ENCODE measurements at places on chromosomes 1 and 21. TPM values are rescaled to one million over a fixed set of nuclear protein-coding genes. Genes with fewer than 3 reads are reported as not detected.

EYA3 gene
- polyA plus RNA-seq = 6.0 TPM

DPT gene
- polyA plus RNA-seq = not detected

GSTM1 gene
- polyA plus RNA-seq = not detected

CD2 gene
- 440 TPM for polyA plus RNA-seq

ABCA4 gene
- polyA plus RNA-seq = not detected

GRCh38 chr21:14306126-14306907 lies 76.6 kb downstream of the HSPA13 start:
- DNase-seq = no peak

DNA sequence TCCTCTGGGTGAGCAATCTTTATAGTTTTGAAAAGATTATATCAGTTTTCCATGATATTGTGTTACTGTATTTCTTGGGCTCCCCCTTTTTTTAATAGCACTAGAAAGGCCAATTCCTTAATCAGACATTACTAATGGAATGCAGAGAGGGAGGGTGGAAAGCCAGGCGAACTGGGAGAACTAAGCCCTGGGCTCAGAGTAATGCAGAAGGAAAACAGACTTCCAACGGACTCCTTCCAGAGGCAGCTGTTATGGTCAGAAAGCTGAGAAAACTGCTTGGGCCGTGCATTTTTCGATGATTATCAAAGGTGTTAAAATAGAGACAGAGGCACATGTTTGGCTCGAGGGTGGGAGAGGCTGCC lies 206.3 kb downstream of the FOXD2 start:
- DNase-seq = no peak

- DNase-seq = no peak
These were observed 49.1 kb downstream of the MCOLN2 start for GRCh38 chr1:84947536-84948410.

- no peak for DNase-seq
These were observed 5.0 kb upstream of the FMN2 start for GRCh38 chr1:240086726-240087125.

GRCh38 chr1:202205523-202206190 lies 12.1 kb downstream of the LGR6 start:
- no peak for DNase-seq

DNA sequence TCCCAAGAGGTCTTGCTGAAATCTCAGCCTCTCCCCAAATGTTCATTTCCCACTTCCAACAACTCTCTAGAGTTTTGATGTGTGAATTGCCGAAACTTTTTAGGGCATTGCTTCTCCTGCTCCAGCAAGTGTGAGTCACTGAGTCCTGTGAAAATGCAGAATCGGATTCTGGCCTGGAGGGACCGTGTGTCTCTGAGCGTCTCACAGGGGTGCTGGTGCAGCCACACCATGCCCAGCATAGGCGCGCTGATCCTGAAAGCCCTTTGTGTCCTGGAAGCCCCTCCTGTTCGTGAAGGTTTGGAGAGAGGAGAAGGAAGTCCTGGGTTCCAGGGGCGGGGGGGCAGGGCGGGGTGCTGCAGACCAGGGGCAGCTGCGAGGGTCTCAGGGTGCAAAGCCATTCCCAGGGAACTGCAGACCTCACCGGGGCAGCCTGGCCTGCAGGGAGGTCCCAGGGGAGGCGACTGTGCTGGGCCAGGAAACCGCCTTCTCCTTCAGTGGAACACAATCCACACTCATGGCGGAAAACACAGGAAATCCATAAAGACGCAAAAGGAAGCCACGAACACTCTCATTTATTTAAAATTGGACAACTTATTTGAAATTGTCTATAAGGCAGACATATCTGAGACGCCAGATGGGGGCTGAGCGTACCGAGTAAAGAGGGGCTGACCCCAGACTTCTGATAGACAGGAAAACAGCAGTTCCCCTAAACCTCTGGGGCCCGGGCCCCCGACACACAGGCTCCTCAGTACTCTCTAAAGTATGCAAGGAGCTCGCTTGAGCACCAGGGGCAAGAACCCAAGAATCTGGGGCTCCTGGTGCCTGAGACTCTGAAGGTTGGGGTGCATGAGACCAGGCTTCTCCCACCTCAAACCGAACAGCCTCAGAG lies 43.5 kb upstream of the ADARB1 start:
- no peak for DNase-seq

DNA sequence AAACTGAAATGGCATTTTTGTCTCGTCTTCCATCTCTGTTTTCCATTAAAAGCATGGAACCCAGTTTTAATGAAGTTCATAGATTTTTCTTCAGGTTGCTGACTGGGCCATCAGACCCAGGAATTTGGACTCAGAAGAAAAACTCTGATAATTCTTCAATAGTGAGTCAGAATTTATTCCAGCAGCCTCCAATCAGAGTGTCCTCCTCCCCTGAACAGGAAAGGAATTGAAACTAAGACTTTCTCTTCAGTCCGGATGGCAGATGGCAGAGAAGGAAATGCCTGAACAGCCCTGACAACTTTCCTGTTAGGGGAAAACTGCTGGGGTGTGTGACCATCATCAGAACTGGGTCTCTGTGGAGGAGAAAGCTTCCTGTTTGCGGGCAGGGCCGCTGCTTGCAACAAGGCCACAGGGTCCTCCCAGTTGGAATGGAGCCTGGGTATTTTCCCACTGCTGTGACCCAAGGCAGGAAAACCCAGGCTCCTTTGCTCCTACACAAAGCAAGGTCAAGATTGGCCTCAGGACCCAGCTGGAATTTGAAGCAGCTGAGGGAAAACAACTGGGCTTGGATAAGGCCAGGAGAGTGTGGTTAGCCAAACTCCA lies 20.7 kb downstream of the CD34 start:
- no peak for DNase-seq

Measured in CD8-positive, alpha-beta memory T cell (primary cell).